BJ (cell line): ENCODE measurements at places on chromosomes 5 and 9.

GRCh38 chr5:53022930-53023511, 33.9 kb downstream of the ITGA2 start:
- no peak for DNase-seq

DNA sequence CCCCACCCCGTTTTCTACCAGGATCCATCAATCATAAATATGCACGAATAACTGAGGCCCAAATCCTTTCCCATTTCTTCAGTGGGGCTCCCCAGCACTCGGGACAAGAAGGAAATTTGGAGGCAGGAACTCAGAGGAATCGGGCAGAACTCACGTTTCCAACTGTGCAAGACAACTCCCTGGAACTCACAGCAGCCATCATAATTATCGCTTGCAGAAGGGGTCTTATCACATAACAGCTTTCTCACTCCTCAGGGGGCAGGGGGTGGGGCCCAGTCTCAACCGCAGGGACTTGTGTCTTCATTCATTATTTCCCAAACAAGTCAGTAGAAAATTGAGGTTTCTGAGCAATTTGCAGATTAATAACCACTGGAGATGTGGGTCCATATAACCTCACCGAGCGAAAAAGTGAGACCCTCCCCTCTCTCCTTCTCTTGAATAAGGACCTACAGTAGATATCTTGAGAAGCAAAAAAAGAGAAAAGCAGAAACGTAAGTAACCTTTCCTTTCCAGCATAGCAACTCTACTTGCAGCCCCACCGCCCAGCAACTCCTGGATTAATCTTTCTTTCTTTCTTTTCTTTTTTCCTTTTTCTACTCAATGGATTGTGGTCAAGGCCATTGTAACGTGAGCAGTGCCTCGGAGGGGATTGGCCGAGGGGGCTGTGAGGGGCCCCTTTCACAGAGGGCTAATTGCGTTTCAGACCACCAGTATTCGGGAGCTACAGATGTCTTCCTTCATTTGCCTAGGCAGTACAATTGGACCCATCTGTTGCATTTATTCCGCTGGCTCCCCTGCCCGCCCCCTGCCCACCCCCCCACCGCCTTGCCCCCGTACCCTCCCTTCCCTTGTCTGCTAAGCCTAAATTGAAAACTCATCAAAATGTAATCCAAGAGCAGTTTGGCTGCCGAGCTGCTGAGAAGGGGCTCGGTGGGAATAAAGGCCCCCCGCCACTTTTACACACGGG, 24.7 kb upstream of the TIFAB start:
- DNase-seq, result no peak

- no peak for DNase-seq
Observed at GRCh38 chr9:91611582-91611981, 187.9 kb upstream of the NFIL3 start.

- DNase-seq, result no peak
Observed at GRCh38 chr5:13350767-13351166, 593.7 kb downstream of the DNAH5 start.

DNA sequence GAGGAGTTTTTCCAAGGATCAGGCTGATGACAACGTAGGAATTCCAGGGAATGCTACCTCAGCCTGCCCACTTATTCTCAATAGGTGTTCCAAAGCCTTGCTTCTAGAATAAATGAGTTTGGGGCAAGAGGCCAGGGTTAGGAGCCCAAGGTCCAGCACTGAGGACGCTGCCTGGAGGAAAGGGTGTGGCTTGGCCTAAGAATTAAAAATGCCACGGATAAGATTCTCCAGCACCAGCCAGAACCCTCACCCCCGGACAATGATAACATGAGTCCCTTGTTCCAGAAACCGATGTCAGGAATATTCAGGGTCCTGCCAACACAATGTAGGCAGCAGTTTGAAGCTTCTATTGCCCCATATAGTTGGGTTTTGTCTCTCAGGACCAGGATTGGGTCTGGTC, 7.6 kb downstream of the SPRY4 start:
- DNase-seq, result no peak

- no peak for DNase-seq
Observed at GRCh38 chr9:97943308-97943855, 5.4 kb upstream of the HEMGN start.

DNA sequence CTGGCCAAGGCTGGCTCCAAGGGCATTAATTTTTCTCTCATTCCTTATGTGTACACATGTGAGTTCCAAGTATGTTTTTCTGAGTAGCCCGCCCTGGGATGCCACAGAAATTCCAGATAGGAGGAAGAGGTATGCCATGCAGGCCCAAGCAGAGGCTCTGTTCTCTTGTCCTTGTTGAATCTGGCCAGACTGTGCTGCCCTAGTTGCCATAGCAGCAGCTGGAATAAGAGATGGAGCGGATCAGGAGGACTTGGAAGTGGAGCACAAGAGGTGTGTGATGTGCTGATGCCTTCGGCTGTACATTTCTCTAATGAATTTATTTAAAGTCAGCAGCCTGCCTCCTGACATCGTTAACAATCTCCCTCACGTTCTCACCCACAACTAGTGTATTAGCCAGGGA, 235.6 kb upstream of the RPS23 start:
- no peak for DNase-seq

DNA sequence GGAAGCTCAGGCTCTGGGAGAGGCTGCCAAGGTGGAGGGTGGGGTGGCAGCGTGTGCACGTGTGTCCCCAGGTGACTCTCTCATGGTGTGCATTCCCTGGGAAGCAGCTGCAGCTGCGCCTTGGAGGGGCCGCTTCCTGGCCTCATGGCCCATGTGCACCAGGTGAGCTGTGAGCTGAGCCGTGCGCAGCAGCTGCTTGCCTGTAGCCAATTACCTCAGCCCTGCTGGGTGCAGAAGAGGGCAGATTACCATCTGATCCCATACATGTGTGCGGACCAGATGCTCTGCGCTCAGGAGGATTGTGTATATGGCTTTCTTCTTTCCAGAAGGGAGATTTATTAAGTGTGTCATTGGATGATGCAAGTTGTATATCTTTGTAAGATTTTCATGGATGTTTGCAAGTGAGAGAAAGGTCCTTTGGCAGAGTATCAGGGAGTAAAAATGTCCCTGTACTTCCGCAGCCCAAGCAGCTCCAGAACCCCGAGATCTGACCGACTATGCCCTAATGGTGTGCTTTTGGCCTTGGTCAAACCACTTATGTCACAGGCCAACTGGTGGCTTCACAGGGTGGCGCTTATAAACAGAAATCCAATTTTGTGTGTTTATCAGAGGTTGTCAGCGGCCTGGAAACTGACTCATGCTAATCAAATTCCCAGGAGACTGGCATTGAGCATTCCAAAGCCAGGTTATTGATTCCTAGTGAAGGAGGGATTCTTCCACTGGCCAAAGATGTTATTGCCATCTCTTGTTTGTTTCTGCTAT, 229.3 kb downstream of the GOLPH3 start:
- no peak for DNase-seq

DNA sequence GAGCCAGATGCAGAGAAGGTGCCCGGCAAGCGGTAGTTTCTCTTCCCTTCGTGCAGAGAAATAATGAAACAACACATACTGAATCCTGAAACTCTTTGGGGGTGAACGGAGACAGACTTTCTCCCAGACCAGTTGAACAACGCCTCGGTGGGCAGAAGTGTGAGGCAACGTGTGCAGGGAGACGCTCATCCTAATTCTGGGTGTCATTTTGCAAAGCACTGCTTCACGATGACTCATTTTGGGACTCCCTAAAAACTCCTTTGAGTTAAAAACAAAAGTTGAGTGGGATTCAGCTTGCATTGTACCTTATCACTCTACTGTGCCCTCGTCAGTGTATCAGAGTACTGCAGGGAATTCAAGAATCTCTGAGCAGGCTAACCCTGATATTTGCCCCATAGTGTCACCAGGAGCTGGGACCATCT, 3.5 kb upstream of the NEK6 start:
- no peak for DNase-seq

DNA sequence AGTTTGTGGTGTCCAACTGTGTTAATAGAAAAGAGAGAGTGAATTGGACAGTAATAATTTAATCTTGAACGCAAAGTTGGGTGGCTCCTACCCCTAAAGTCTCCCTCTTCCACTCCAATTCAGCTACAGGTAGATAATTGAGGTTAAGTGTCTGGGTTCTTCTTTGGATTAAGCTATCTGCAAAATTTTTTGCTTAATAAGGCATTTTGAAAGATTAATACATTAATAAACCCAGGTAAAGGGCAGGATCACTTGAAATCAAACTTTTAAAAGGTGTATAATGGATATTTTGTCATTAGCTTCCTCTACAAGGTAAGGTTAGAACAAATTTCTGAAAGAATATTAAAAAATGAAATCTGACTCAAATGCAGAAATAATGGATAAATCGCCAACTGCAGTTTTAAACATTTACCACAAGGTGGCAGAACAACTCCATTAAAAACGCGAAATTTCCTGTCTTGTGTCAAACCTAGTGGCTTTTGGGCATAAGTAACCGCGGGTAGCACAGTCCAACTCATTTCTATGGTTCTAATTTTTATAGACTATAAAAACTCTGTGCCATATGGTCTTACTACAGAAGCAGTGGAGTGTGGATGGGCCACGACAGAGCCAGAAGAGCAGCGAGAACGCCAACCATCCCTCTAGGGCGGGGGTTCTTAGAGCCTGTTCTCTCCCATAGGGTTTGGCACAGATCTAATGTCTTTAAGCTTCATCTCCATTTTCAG, 276.5 kb downstream of the ARHGEF28 start:
- DNase-seq, result no peak

DNA sequence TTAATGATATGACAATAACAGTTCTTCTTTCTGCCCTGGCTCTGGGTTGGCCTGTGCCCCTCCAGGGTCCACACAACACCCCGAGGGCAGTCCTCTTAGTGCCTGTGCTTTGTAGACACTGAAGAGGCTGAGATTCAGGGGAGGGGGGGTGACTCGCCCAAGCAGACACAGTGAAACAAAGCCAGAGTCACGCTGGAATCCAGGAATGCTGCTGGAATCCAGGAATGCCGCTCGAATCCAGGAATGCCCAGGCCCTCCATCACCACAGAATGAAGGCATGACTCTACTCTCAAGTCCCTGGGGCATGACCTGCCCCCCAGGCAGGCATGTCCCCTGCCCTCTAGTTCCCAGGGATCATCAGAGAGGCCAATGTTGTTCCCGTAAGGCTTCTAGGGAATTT, 73.1 kb downstream of the LRSAM1 start:
- no peak for DNase-seq

DNA sequence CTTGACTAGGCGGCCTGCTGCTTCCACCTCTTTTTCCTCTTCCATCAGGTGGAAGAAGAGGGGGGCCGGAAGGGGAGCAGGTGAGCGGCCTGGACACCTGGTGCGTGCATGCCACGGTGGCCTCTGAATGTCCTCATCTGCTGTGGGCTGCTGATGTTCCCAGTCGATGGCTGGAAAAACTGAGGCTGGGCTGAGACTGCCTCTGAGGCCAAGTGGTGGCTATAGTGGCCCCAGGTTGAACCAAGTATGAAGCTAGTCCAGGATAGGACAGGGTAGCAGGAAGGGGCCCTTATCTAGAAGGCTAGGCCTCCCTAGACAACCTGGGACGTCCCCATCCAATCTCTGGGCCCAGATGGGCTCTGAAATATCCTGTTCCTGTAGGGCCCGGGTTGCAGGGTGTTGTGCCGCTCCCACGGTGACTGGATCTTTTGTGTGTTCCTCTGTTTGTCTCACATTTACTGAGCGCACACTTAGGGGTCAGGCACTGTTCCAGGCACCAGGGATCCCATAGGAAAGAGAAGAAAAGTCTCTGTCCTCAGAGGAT, 753 bp upstream of the NR5A1 start:
- no peak for DNase-seq

DNA sequence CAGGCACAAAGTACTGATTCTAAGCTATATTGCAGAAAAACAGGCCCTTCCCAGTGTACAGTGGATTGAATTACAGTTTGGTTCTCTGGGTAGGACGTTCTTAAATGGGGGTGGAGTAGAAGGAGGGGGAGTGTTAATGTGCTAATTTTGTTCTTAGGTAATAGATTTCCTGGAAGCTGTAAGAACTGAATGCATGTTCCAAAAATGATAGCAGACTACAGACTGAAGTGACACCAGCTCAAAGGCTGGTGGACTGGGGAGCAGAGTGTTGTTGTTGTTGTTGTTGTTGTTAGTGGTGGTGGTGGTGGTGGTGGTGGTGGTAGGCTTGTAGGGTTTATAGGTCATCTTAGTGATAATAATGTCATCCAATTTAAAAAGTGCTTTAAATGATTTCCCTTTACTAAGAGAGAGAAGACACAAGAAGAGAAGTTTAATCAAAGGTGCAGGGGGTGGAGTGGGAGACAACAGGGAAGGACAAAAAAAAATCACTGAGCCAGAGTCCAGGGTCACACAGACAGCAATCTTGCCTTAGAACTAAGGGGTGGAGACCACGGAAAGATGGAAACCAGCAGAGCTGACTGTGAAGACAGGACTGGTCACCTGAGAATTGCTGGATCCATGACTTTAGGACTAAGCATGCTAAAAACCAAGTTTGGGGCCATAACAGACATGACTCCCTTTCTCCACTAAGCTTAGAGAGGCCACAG, 27.0 kb downstream of the TTLL11 start:
- no peak for DNase-seq

- DNase-seq, result no peak
Observed at GRCh38 chr9:2055203-2055658, 40.1 kb downstream of the SMARCA2 start.

DNA sequence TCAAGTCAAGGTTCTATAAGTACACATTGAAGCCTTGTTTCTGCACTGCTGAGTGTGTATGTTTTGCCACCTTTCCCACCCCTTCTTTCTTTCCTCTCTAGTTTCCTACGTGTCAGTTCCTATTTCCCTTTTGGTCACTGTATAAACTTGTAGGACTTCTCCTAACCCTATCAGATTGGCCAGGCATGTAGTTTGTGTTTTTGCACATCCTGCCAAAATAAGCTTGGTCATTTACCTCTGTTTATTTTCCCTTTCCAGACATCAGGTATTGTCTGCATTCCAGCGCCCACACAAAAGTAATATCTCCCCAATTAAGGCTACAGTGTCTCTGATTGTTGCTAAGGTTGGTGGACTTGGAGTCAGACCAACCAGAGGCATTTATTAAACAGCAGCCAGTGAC, 252.9 kb upstream of the MPDZ start:
- no peak for DNase-seq

DNA sequence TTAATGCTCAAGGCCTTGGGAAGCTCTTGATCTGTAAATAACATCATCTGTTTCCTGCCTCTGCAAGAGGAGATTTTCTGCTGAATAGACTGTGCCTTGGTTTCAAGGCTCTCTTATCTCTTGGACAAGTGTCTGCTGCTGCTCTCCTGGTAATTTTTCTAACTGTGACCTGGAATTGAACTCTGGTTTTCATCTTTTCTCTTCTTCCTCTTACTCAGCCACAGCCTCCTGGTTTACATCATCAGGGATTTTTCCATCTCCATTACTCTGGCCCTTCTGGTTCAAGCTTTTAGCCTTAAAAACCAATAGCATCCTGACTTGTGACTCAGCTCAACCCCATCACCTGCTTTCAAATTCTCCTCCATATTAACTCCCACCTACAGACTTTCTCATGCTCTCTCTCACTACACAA, 49.6 kb upstream of the ITGA1 start:
- no peak for DNase-seq

DNA sequence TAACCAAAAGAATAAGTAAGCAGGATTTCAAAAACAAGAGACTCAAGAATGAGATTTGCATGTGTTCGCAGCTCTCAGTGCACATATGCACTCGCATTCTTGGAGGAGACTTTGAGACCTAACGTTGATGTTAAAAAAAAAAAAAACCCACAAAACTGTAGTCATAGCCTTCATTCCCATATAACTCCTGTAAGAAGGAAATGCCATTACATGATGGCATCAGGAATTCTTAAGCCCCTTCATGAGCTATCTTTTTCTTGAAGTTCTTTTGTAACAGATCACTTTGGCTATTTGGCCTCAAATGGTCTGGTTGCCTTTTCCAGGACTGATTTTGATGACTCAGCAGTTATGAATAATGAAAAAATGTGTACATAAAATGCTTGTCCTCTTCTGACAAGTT, 113.8 kb downstream of the ALDH1A1 start:
- DNase-seq, result no peak
